GM23338 (cell line): ENCODE measurements at places on chromosomes 3 and 15. TPM values are rescaled to one million over a fixed set of nuclear protein-coding genes. Genes with fewer than 3 reads are reported as not detected.

The MCF2L2 gene
- 9.0 and 14.6 TPM in 2 replicates for total RNA-seq

The PRR23A gene
- total RNA-seq: not detected in 2 replicates

The GPR62 gene
- total RNA-seq: 0.38 TPM in 1 of 2 replicates, not detected in the other

The PPIP5K1 gene
- total RNA-seq: 21.7 and 23.5 TPM in 2 replicates

The SH3GL3 gene
- 21.1 and 21.7 TPM in 2 replicates for total RNA-seq

DNA sequence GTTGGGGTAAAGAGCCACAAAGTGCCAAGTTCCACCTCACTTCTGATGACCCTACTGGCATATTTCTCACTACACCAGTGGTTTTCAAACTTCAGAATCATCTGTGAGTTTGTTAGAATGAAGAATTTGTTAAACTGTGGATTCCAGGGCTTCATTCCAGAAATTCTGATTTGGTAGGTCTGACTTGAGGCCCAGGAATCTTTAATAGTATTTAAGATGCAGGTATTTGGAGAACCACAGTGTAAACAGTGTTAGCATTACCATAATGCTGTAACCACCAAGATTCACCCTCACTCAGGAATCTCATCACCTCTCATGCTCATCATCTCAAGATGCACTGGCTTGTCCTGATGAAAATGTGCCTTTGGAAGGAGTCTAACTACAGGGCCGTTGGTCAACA lies 6.0 kb downstream of the KCNMB3 start:
- peak; percentile 32 for DNase-seq

- DNase-seq: no peak
Measured at GRCh38 chr3:136750897-136751315, 1.3 kb downstream of the STAG1 start.

- no peak for DNase-seq
Measured at GRCh38 chr3:152281133-152281713, 12.5 kb downstream of the MBNL1 start.

DNA sequence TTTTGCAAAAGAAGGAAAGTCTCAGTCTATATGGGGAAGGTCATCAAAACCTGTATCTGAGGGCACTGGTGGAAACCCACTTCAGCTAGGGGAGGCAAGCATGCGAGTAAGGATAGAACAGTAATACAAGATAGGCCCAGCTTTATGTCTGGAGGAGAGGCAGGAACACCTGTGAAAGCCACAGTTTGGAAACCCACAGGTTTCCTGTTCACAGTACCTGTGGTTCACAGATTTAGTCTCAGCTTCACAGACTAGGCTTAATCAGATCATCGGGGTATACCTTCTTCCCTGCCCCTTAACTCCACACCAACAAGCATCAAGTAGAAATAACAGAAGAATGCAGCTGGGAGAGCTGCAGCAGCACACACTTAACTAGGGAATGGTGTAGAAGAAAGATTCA lies 36.2 kb downstream of the C2CD4B start:
- DNase-seq: no peak

- no peak for DNase-seq
Measured at GRCh38 chr3:134466331-134466730, 19.5 kb downstream of the ANAPC13 start.

DNA sequence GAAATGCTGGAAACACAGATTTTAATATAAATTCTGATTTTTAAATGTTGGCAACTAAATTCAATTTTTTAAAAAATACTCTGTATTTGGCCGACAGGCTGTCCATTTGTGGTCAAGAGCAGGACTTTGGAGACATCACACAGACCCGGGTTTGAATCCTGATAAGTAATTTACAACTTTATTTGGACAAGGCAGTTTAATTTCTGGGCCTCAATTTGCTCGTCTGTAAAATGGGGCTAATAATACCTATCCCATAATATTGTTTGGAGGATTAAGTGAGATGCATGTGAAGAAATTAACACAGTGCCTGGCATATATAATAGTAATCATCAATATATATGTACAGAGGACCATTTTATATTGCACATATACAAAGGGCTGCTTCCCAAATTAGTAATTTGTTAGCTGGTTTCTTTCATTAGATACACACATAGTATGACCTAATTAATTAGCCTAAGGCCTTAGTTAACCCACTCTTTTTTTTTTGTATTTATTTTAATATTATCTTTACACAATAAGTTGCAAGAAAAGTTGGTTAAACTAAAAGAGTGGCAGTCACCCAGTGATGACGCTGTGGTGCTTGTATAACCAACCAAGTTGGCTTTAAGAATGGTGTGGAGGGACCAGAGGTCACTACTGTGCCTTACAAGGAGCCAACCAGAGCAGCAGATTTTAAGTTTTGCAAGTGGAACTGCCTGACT lies 665 bp downstream of the PIGB start:
- DNase-seq: no peak

DNA sequence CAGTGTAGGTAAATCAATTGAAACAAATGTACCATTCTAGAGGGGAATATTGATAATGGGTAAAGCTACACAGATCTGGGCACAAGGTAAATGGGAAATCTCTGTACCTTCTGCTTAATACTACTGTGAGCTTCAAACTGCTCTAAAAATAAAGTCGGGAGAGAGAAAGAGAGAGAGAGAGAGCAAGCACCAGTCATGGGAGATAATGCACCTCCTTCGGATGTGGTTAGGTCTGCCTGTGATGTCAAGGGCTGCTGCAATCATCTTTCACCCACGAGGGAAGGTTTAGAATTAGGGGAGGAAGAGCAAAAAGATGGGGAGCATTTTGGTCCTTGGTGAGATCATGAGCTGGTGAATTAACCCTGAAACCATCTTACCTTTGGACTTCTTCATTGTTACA lies 219.1 kb downstream of the ZNF385D start:
- DNase-seq: no peak

GRCh38 chr3:47251689-47252088 lies 30.9 kb downstream of the KIF9 start:
- DNase-seq: no peak

DNA sequence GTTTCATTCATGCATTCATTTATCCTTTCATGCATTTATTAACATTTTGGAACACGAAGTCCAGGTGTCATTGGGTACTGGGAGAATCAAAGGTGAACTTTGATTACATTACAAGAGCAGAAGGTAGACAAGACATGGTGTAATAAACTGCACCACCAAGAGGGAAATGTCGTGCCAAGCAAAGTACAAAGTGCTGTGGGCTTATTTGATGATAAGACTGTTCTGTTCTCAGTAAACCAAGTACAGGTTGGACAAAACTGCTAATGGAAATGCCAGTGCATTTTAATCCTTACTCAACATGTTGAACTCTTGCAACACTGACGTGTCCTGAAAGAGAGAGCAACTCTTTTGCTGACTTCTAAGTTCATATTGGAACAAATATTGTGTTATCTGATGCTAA lies 69.4 kb downstream of the MME start:
- no peak for DNase-seq

DNA sequence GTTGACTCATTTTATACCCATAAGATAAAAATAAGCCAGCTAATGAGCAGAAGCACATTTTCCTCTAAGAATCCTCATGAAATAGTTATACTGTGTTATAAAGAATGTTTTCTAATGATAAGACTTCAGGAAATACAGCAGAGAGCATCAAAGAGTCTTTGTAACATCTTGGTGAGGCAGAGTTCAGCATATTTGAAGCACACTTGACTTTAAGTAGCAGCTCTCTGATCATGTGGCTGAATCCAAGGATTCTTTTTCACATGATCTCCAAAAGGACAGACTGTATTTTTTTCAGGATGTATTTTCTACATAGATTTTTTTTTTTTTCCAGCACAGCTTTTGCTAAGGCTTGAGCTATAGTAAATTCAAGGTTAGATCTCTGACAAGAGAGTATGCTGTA lies 195.1 kb downstream of the SI start:
- DNase-seq: no peak

GRCh38 chr3:18012933-18013332 lies 270.5 kb upstream of the TBC1D5 start:
- DNase-seq: no peak

DNA sequence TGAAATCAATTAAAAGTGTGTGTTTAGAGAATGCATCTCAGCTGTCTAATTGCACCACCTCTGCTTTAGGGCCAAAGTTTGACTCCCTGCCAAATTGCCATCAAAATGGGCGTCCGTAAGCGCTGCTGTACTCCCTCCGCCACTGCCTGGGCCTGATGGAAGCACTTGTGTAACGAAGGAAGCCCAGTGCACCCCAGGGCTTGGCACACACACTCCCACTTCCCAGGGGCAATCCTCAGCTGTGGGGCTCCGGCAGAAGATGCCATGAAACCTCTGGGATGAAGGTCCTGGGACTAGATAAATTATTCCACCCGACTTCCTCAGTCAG lies 137.8 kb downstream of the RORA start:
- DNase-seq: no peak

- no peak for DNase-seq
Measured at GRCh38 chr3:184186184-184186901, at the start of gene ABCF3. ABCF3 (plus strand) TSS chr3:184186199; CDS start chr3:184186208, 9 bp downstream.

GRCh38 chr3:100782906-100783305 lies 73.6 kb downstream of the TFG start:
- no peak for DNase-seq

DNA sequence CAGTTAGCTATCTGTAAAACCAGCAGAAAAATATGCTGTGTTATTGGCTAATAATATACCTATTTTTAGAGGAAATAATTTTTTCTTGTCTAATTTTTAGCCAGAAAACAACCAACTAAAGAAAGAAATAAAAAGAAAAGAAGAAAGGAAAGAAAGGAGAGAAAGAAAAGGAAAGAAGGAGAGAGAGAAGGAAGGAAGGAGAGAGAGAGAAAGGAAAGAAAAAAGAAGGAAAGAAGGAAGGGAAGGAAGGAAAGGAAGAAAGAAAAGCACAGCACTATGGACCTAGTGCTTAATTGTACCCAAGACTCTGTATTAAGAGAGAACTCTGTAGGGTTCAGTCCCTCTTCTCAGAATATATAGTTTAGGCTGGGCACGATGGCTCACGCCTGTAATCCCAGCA lies 3.3 kb upstream of the PAQR9 start:
- DNase-seq: no peak

DNA sequence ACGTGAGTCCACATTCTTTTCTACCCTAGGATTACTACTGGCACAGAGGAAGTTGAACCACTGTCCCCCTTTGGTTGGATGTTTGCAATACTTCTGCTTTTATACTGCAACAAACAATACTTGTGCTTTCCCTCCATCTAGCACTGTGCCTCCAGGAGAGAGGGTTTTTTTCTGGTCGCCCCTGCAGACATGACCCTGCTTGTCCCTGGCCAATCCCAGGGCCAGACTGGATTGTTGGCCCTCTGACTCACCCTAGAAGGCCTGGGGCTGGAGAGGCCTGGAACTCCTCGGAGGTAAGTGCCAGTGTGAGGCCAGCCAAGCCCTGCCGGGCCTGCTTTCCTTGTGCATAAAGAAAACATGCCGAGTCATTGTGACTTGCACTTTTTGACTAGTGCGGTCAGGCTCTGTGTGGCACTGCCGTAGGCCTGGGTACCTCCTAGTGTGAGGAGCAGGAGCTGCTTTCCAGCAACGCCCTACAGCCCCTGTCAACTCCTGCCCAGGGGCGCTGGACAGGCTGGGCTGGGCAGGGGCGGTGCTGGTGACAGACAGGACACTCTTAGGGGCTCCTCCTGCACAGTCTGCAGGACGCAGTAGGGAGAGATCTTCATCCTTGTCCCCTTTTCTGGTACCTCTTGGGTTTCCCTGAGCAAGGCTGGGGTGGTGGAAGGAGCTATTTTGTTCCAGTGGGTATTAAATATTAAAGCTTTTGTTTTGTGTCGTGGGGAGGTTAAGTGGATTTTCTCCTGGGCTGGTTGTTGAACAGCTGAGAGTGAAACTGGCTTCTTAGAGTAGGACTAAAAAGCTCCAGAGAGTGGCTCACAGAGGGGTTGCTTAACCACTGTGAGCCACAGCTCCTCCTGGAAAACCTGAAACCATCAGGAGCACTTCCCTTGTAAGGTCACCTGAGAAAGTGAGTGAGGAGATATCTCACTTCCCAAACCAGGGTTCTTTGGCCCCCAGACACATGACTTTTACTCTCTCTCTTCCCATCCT lies 14.4 kb upstream of the TKT start:
- DNase-seq: peak; percentile 88

- peak; percentile 42 for DNase-seq
Measured at GRCh38 chr3:17979252-17979651, 236.8 kb upstream of the TBC1D5 start.

DNA sequence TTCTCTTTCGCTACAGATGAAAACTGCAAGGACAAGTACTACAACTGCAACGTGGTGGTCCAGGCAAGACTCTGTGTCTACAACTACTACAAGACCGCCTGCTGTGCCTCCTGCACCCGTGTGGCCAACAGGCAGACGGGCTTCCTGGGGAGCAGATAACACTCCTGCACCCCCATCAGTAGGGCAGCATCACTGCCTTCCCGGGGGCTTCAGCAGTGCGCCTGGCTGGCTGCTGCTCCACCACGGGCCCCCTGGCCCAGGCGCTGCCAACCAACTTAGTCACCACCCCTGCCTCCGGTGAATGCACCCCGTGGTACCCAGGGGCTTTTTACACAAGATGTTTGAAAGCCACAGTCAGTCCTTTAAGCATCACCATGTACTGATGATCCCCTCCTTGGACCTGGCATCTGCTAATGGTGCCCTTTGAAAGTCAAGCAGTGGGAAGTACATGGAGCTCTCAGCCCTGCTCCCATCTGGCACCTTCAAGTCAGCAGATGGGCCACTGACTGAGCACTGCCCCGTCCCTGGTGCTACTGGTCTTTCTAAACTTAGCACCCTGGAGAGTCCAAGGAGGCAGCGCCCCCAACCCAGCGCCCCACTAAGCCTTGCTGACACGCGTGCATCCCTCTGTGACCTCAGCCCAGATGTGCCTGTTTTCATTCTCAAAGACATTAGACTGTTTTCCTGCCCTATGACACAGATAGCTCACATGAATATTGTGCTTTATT lies 33.0 kb upstream of the NR2E3 start:
- DNase-seq: no peak

GRCh38 chr3:4835616-4836043 lies 143.6 kb upstream of the BHLHE40 start:
- no peak for DNase-seq

DNA sequence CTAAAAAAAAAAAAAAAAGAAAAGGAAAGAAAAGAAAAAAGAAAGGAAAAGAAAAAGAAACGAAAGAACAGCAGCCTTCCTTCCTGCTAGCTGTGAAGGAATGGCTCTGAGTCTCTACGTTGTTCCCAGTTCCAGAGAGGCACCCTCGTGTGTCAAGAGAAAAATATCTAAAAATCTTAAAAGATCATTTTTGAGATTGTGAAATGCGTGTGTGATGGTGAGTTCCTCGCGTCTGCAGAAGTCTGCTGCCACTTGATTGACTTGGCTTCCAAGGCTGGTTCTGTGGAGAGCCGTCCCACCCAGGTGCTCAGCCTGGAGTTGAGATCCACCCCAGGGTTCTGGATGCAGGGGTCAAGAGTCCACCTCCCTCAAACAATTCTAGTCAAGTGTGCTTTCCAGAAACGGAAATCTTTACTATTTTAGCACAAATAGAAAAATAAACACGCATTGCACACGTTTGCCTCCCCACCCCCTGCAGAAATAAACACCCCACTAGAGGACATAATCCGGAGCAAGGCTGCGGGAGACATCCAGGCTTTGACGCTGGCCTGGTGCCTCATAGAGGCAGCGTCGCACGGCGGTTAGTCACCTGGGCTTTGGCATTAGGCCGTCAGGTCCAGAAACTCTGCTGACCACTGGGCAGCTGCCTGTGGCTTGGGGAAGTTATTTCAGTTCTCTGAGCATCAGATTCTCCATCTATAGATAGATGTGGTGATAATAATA lies 265.4 kb downstream of the FAM43A start:
- no peak for DNase-seq
